ENCODE measurements at places on chromosomes 2 and 18.

DNA sequence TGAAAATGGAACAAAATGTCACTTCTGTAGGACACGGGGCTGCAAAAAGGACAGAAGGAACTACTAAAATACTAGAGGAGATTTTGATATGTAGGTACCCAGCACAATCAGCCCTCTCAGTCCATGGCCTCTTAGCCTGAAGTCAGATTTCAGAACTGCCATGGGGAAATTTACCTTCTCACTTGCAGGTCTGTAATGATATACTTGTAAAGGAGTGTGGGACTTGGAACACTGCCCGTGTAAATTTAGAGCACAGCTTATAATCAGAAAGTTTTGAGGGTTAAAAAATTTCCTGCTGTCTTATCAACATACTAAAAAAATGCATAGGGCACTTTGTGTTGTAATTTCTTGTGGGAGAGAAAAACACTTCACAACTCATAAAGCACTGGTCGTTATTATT, 60.6 kb downstream of the ZEB2 start:
- no peak for DNase-seq

- no peak for DNase-seq
Measured at GRCh38 chr18:57523171-57523956, 63.1 kb downstream of the FECH start.

- no peak for DNase-seq
Measured at GRCh38 chr2:5697562-5697961, 5.4 kb downstream of the SOX11 start.

- DNase-seq = no peak
Measured at GRCh38 chr2:179692043-179692442, 169.4 kb downstream of the ZNF385B start.

GRCh38 chr2:67142071-67142470, 255.1 kb upstream of the ETAA1 start:
- no peak for DNase-seq

DNA sequence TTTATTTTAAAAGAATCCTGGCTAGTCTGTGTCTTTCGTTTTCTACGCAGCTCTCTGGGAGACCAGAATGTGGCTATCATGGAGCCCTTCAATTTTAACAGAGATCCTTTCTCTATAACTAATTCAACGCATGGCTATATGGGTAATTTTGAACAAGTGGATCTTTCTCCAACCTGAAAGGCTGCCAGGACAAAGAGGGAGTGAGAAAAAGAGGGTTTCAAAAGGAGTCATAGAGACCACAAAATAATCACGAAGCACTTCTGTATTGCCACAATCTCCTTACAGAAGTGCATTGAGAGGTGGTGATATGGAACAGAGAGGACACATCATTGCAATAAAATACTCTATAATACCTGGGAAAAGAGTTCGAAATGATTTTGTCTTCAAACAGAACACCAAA, 21.7 kb upstream of the CDH2 start:
- no peak for DNase-seq

DNA sequence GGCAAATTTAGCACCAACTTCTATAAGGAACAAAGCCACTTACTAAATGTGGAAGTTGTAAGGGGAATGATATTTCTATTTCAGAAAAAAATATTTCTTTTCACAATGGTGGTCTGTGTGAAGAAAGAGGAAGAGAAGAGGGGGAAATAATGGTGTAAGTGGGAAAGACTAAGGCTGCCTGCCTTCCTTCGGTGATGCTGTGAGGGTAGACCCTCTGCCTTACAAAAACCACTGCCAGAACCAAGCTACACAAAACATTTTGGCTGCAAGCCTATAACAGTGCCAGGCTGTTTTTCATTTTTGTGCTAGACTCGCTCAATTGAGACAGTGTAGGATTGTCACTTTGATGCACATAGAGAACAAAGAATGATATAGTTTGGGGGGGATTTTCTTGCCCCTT, 286.6 kb downstream of the ZEB2 start:
- no peak for DNase-seq

DNA sequence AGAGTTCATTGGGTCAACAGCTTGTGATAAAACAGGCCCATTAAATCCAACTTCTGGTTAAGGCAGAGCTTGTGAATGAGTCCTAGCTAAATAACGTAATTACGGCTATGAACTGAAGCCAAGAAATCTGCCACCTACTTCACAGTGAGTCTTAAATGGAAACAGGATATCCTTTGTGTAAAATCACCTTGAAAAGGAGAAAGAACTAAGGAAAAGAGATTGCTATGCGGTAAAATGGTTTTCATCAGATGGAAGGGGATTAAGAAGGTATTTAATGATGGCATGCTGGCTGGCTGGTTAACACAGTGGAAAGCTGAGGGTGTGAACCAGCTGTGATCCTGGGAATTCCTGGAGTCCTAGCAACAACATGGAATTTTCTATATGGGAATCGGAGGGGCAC, 156.6 kb downstream of the DOK6 start:
- no peak for DNase-seq

- DNase-seq = no peak
Measured at GRCh38 chr18:39701055-39701783, 2135.6 kb upstream of the CELF4 start.

DNA sequence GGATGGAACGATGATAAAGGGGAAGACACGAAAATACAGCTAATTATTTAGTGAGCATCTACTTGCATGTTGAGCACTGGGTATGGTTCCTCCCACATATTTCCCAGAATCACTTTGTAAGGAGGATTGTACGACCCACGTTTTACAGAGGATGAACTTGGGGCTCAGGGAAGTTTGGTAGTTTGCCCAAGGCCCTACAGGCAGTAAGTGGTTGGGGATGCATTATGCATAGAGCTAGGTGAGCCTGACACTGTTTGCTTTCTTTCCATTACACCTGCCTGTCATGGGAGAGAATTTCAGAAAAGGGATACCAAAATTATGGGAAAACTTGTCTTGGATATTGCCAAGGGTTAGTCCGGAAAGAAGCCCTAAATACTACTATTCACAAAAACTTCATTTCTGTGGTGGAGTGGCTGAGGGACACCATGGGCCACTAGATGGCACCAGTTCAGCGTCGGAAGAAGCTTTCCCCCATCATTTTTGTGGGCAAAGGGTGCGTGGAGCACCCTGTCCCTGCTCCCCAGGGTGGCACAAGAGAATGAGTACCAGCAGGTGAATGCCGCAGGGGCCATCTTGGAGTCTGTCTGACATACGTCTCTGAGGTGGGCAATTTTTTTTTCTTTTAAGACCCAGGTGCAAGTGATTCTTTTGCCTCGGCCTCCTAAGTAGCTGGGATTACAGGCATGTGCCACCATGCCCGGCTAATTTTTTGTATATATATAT, 23.5 kb upstream of the C18orf32 start:
- peak; percentile 80 for DNase-seq

DNA sequence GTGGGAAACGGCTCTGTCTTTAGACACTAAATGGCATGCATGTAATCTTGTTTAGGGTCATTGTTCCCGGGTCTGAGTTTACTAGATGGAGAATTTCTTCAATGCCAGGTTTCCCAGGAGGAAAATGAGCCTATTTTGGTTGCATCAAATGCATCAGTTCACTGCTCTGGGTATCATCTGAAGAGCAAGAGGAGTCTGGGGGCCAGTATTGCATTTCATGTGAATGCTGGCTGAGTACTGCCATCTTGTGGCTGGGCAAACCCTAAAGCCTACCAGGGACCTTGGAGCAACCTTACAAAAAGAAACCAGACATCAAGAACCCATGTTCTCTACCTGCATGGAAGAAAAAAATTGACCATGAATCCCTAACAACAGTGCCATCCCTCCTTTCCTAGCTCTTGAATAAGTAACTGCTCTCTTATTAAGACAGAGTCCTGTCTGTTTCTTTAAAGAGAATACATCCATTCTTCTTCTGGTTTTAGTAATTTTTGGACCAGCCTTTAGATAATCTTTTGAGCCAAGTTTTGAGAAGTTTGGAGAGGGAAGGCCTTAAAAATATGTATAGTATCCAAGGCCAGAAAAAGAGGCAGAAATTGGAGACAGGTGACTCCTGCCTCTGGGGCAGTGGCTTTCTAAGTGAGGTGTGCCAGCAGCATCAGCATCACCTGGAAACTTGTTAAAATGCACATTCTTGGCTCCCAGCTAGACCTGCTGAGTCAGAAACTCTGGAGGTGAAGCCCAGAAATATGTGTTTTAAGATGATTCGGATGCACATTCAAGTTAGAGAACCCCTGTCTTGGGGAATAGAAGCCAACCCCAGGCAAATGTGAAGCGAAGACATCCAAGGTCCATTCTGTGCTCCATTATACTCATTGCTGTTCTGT, 261.0 kb upstream of the CXCR4 start:
- peak; percentile 61 for DNase-seq

DNA sequence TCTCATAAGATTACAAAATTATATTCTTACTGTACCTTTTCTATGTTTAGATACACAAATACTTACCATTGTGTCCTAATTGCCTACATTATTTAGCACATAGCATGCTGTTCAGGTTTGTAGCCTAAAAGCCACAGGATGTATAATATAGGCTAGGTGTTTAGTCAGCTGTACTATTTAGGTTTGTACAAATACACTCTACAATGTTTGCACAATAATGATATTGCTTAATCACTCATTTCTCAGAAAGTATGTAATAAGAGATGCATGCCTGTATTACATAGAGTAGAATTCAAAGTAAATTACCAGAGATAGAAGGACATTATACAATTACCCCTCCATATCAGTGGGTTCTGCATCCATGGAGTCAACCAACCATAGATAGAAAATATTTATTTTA, 201.1 kb upstream of the COL3A1 start:
- no peak for DNase-seq

- DNase-seq = no peak
Measured at GRCh38 chr2:95374921-95375471, 27.5 kb upstream of the FAHD2A start.

GRCh38 chr2:7905756-7906155, 776.1 kb upstream of the ID2 start:
- peak; percentile 88 for DNase-seq

GRCh38 chr2:33118651-33119050, 171.9 kb downstream of the LTBP1 start:
- no peak for DNase-seq

GRCh38 chr2:68658266-68658665, 14.9 kb downstream of the PROKR1 start:
- DNase-seq = no peak

DNA sequence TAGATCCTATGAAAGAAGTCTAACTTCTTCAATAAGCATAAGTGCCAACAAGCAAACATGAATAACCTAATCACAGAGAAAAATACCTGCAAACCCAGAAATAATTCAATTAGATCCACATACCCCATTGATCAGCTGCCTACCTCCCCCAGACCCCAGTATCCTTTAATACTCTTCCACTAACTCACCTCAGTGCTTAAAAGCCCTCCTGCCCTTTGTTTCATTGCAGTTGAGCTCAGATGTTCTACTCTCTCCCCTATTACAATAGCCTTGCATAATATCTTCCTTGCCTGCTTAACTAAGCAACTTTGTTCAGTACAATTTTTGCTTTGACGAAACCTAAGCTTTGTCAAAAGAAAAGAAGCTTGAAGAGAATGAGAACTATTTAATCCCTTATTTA, 156.0 kb upstream of the ZC3H15 start:
- DNase-seq = no peak

DNA sequence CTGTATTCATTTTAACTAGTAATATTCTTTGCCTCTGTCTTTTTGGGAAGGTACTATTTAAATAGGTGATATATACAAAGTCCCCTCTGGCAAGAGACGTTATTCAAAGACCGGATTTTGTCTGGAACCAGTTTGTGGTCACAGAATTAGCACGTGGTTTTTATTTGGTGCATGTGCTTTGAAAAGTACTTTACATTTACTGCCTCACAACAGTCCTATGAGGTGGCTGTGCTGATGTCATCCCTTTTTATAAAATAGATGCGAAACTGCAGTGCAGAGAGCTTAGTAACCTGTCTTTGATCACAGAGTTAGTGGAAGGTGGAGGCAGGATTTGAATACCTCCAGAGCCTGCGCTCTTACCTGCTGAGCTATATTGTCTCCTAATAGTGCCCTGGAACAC, 4.0 kb downstream of the LPIN1 start:
- no peak for DNase-seq

GRCh38 chr18:48743886-48744285, 205.1 kb downstream of the CTIF start:
- DNase-seq = no peak

- DNase-seq = no peak
Measured at GRCh38 chr2:49794396-49794795, 640.1 kb upstream of the FSHR start.

GRCh38 chr2:84939426-84940087, 31.4 kb upstream of the KCMF1 start:
- no peak for DNase-seq

DNA sequence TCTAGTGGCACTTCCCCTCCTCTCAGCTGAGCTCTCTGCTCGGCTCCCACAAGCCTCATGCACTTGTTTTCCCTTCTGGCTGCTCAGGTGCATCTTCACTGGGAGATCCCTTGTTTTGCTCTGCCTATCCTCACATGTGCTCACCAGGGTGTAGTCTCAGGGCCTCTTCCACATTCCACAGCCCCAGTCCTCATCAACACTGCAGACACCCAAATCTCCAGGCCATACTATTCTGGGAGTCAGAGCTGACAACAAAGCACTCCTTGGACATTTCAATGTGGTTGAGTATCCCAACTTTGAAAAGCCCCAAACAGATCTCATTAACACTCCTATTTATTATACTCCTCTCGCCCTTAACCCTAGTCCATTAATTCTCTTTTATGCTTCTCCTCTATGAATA, 71.3 kb downstream of the CCDC93 start:
- no peak for DNase-seq

DNA sequence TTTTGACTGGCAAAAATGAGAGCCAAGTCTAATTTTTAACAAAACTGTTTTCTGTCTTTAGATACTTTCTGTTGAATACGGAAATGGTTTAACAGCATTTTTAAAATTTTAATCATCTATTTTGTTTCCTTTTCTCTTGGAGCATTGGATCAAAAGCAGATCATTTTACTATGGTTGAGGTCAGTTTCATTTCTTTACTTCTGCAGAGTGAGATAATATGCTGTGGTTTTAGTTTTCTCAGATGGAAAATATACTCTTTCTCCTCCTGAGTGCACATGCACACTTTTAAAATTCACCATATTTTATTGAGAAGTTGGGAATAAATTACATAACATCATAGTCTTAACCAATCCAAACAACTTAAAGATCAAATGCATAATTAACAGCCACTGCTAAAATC, 283.3 kb downstream of the SLC8A1 start:
- DNase-seq = no peak

DNA sequence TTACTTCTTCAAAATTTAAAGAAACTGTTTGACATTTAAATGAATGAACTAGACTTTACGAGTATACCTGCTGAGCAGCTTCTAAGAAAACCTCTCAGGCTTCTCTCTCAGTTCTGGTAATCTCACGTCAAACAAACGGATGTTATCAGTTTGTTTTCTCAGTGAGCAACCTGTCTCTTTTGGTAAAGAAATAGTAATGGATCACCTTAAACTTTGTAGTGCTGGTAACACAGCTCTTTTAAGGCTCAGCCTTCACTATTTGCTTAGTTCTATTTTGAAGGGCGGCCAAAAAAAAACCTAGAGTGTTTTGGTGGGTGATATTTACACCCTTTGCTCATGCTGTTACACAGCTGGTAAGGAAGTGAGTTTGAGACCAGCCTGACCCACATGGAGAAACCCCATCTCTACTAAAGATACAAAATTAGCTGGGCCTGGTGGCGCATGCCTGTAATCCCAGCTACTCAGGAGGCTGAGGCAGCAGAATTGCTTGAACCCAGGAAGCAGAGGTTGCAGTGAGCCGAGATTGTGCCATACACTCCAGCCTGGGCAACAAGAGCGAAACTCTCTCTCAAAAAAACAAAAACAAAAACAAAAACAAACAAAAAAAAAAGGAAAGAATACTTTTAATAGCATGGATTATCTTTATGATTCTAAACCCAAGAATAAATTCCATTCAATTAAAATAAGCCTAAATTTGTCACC, 15.9 kb downstream of the FN1 start:
- DNase-seq = no peak

Measured in NCI-H774 (cell line).